CD8-positive, alpha-beta memory T cell (primary cell): ENCODE measurements at places on chromosomes 16 and 17.
A peak's percentile ranks its signal among the peaks of the same experiment; 100 is the strongest.

DNA sequence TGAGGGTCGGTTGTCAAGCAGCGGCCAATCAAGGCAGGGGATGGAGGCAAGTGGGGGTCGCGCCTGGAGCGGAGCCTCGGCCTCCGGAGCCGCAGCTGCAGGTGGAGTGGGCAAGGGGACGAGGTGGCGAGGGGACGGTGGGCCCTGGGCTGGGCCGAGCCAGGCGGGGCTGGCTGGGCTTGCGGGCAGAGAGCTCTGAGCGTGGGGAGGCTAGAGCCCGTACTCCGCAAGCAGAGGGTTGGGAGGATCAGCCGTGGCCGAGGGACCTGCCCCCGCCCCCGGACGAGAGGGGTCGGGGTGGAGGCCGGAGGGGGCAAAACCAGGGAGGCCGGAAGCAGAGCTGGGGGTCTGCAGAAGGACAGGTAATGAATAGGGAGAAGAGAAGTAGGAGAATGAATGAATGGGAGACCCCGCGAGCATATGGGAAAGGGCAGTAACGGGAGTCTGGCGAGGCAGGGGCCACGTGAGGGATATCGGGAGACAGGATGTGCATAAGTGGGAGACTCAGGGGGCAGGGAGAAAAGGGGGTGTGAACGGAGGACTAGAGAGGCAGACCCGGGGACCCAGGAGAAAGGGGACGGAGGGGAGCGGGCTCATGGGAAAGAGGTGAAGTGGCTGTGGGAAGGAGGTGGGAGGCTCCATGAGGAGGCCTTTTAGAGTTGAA is at the start of gene KATNB1:
KATNB1 (plus strand) TSS at position 16 of the 664 bp plus-strand sequence. CDS start 1,474 bp downstream, outside the sequence.
- peaks cover 25% of the 10 kb centered on the region for H3K4me1 ChIP-seq
- no peaks in the 10 kb centered on the region for H3K36me3 ChIP-seq
- no peaks in the 10 kb centered on the region for H3K27me3 ChIP-seq
- no peak for DNase-seq
- H3K4me3 ChIP-seq, result peak within 1 kb of the TSS; percentile 90

GRCh38 chr17:77437017-77437416 is 296.2 kb downstream of the SEC14L1 start:
- peak overlapping the region; percentile 63 for H3K4me3 ChIP-seq
- peak; percentile 45 for DNase-seq
- peaks cover 99% of the 10 kb centered on the region for H3K4me1 ChIP-seq
- H3K27me3 ChIP-seq, result no peaks in the 10 kb centered on the region
- H3K36me3 ChIP-seq, result no peaks in the 10 kb centered on the region

GRCh38 chr16:49755716-49756505 is 100.0 kb downstream of the ZNF423 start:
- H3K36me3 ChIP-seq, result no peaks in the 10 kb centered on the region
- DNase-seq, result no peak

DNA sequence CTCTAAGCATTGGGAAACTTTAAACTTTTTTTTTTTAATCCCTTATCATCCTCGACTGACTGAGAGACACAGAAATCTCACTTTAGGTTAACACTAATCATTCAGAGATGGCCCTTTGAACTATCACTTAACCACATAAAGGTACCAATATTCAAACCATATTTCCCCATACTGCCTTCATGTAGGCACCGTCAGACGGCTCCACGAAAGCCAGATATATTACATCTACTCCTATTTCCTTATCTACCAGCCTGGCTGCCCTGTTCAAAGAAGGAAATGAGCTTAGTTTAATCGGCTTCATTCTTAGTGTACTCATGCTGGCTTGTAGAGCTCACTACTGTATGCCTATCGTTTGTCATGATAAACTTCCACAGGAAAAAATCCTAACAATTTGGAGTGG is 270.9 kb downstream of the CEP112 start:
- no peaks in the 10 kb centered on the region for H3K4me1 ChIP-seq
- no peaks in the 10 kb centered on the region for H3K36me3 ChIP-seq
- DNase-seq, result no peak
- no peak overlapping the region for H3K4me3 ChIP-seq
- H3K27ac ChIP-seq, result no peak overlapping the region

DNA sequence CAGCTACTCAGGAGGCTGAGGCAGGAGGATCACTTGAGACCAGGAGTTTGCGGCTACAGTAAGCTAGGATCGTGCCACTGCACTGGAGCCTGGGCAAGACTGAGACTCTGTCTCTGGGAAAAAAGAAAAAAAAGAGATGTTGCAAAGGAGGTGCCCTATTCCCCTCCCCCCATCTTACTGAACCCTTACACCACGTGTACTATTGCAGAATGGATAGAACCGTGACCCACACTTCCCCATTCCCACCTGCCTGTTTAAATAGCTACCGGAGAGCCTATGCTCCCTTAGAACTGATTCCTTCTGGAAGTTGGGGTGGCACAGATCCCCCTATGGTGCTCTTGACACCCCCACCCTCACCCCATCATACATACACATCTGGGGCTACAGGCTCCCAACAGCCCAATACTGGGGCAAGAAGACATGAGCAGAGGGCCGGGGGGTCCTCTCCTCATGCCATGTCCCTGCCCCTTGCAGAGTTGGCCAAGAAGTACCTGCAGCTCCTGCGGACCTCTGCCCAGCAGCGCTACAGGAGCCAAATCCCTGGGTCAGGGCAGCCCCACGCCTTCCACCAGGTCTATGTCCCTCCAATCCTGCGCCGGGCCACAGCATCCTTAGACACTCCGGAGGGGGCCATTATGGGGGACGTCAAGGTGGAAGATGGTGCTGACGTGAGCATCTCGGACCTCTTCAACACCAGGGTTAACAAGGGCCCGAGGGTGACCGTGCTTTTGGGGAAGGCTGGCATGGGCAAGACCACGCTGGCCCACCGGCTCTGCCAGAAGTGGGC is 35.7 kb downstream of the NLRC5 start:
- H3K36me3 ChIP-seq, result peaks cover 42% of the 10 kb centered on the region
- H3K4me1 ChIP-seq, result peaks cover 91% of the 10 kb centered on the region
- no peak for DNase-seq
- H3K27ac ChIP-seq, result no peak overlapping the region

DNA sequence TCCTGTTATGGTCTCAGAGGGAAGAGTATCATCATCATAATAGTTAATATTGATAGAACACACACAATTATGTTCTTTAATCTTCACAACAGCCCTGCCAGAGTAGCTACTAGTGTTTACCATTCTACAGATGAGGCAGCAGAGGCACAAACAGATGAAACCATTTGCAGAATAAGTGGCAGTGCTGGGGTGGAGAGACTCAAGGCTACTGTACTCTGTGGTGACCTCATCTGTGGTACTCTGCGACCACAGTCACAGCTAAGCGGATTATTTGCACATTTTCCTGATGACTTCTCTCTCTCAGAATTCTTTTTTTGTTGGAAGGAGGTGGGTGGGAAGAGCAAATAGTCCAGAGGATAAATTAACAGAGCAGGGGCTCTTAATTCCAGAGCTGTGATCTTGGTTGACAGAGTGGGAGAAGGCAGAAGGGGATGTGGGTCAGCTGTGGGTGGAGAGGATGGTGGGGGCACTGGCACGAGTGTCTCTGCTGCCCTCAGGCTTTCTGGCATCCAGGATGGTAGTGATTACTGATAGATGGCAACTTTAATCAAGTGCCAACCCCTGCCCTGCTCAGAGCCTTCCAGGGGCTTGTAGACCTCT is 41.8 kb downstream of the MRM1 start:
- H3K4me1 ChIP-seq, result peaks cover 12% of the 10 kb centered on the region
- no peak overlapping the region for H3K4me3 ChIP-seq
- H3K27ac ChIP-seq, result no peak overlapping the region
- no peaks in the 10 kb centered on the region for H3K36me3 ChIP-seq
- DNase-seq, result no peak
- H3K27me3 ChIP-seq, result peaks cover 50% of the 10 kb centered on the region

DNA sequence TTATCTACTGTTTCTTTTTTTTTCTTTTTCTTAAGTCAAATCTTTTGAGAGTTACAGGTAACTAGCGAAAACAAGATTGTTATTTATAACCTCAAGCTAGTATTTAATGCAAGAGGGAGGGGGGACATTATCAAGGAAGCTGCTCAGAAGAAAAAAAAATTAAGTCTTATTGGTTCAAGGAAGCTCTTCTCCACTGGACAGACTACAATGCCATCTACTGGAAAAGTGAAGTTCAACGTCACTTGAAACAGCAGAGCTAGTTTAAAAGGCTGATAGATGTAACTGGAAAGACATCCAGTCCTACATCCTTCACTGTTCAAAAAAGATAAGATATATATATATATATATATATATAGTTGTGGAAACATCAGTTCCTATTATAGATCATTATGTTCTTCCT is 418.0 kb upstream of the PSMD7 start:
- H3K27me3 ChIP-seq, result no peaks in the 10 kb centered on the region
- H3K27ac ChIP-seq, result no peak overlapping the region
- no peaks in the 10 kb centered on the region for H3K4me1 ChIP-seq
- no peak for DNase-seq
- no peaks in the 10 kb centered on the region for H3K36me3 ChIP-seq

DNA sequence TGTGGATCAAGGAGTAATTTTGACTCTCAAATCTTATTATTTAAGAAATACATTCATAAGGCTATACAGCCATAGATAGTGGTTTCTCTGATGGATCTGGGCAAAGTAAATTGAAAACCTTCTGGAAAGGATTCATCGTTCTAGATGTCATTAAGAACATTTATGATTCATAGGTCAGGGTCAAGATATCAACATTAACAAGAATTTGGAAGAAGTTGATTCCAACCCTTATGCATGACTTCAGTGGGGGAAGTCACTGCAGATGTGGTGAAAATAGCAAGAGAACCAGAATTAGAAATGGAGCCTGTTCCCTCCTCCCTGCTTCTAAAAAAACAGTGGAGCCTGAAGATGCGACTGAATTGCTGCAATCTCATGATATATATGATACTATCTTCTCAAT is 36.6 kb upstream of the HNF1B start:
- no peaks in the 10 kb centered on the region for H3K36me3 ChIP-seq
- H3K27ac ChIP-seq, result no peak overlapping the region
- no peaks in the 10 kb centered on the region for H3K27me3 ChIP-seq
- DNase-seq, result no peak
- no peaks in the 10 kb centered on the region for H3K4me1 ChIP-seq
- no peak overlapping the region for H3K4me3 ChIP-seq

DNA sequence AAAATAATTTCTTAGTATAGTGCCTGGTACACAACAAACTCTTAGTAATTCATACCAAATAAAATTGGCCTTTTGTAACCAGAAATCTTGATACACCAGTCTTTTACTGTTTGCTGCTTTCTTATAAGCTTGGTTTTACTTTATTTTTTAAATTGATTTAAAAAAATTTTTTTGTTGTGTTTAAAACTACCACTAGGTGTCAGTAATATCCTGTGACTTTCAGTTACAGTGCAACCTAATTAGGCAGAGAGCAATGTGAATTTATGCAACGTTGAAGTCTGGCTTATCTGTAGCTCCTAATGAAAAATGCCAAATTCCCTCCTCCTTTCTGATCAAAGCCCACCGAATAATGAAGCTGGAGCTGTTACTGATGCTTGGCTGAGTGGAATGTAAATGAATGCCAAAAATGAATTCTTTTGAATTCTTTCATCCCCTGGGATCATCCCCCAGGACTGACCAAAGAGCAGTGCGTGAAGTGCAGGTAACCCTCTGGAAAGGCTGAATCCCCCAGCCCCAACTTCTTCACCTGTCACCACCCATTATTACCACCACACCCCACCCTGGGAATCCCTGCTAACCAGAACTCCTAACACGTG is 3.8 kb downstream of the ERCC4 start:
- no peak overlapping the region for H3K27ac ChIP-seq
- no peak overlapping the region for H3K4me3 ChIP-seq
- no peak for DNase-seq
- peaks cover 14% of the 10 kb centered on the region for H3K4me1 ChIP-seq
- no peaks in the 10 kb centered on the region for H3K27me3 ChIP-seq

GRCh38 chr17:55448681-55449080 is 27.0 kb upstream of the MMD start:
- H3K4me1 ChIP-seq, result no peaks in the 10 kb centered on the region
- DNase-seq, result no peak
- no peak overlapping the region for H3K4me3 ChIP-seq
- H3K27ac ChIP-seq, result no peak overlapping the region
- H3K36me3 ChIP-seq, result no peaks in the 10 kb centered on the region
